ENCODE measurements at places on chromosomes 16 and 17.

DNA sequence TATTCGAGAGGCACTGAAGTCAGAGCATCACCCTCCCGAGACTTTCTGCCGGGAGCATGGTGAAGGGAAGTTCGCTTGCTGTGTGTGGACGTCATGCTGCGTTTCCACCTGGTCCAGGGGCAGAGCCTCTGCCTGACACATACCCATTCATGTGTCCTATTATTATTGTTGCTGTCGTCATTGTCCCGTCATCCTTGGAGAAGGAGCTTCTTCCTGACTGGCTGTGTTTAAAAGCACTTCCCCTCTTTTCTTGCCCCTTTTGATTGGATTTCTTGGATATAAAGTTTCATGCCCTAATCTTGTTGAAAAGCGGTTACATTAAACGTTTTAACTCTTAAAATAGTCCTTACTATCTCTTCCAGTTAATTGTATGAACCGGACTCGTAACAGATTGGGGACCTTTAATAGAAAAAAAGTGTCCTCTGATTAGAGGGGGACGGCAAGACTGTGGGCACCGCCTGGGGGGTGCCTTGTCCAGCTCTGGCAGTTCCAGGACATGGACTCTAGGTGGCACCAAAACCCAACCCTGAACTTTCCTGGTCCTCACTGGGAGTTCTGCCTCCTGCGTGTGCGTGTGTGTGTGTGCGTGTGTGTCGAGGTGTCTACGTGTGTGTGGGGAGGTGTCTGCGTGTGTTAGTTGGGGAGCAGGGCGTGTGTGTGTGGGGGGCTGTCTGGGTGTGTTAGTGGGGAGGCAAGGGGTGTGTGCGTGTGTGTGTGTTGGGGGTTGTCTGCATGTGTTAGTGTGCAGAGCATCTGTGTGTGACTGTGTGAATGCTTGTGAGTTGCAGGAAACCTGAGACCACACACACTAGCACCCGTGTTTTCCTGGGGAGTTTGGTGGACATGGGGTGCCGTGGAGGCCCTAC lies 133.3 kb upstream of the CIBAR2 start:
- peak; percentile 45 for DNase-seq

GRCh38 chr17:43125967-43126910 lies 1.1 kb upstream of the BRCA1 start:
- no peak for DNase-seq

DNA sequence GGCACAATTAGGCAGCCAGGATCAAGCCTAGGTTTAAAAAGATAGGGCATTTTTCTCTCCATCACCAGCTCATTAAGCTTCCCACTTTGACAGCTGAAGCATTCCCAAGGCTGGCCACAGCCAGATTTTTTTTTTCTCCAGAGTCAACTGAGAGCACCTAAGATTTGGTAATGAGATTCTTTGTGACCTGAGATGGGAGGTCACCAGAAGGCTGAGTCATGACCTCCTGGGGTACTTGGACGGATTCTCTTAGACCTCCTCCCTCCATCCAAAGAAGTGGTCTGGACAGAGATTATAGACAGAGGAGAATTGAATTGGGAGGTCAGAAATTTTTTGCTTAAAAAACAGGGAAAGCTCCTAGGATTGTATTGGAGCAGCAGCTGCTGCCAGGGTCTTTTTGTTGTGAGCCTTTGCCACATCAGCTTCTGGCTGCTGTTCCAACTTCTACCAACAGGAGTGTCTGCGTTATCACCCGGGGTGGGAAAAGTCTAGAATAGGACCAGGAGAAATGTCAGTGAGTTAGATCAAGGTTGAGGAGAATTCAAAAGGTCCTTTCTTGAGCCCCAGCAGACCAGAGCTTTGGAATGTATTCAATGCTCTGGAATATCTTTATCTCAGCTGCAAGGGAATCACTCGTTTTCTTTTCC lies 221.2 kb upstream of the N4BP1 start:
- DNase-seq = no peak

- DNase-seq = no peak
Measured at GRCh38 chr17:7882629-7883028, 6.0 kb upstream of the CHD3 start.

DNA sequence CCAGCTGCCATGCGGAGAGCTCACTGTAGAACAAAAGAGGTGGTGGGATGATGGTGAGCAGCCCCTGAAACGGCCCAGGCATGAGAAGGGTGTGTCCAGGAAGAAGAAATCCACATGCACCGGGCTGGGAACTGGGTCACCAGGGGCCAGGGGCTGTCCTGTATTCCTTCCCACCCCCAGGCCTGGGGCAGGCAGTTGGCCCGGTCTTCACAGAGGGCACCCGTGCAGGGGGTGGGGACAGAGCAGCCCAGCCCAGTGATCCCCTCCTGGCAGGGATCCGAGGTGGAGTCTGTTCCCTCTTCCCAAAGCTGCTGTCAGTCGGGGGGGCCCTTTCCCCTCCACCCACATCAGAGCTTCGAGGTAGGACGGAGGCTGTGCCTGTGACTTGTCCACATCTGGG lies 9.2 kb downstream of the HS3ST6 start:
- no peak for DNase-seq
